Naive thymus-derived CD8-positive, alpha-beta T cell (primary cell): ENCODE measurements at places on chromosomes 5 and 9.

GRCh38 chr9:107137495-107138202, 145.4 kb upstream of the RAD23B start:
- DNase-seq = no peak

GRCh38 chr5:146313027-146313426, 25.6 kb upstream of the POU4F3 start:
- DNase-seq = no peak

DNA sequence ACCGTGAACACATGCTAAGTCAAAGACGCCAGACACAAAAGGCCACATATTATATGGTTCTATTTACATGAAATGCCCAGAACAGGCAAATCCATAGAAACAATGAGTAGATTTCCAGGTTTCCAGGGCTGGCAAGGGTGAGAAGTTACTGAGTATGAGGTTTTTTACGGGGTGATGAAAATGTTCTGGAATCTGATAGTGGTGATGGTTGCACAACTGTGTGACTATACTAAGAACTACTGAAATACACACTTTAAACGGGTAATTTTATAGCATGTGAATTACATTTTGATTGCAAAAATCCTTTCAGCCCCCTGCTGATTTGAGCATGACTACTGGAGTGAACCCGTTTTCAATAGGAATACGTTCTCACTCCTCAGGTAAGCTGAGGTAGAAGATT, 46.7 kb upstream of the TBC1D9B start:
- no peak for DNase-seq

DNA sequence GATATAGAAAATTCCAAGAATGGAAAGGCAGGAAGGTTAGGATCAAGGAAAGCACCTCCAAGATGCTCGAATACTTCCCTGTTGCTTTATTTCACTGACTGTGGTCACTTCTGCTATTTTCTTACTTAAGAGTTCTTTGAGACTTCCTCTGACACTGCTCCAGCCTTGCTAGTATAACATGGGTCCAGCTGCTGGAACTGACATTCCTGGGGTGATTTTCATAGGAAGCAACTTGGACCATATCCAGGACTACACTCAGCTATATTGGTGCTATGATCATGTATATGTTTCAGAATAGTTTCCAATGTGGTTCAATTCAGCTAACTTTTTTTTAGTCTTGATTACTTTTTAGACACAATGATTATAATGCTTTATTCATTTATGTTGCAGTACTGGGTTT, 81.6 kb upstream of the CKMT2 start:
- no peak for DNase-seq

- DNase-seq = no peak
Observed at GRCh38 chr5:52771343-52772039, 16.2 kb upstream of the ITGA1 start.

DNA sequence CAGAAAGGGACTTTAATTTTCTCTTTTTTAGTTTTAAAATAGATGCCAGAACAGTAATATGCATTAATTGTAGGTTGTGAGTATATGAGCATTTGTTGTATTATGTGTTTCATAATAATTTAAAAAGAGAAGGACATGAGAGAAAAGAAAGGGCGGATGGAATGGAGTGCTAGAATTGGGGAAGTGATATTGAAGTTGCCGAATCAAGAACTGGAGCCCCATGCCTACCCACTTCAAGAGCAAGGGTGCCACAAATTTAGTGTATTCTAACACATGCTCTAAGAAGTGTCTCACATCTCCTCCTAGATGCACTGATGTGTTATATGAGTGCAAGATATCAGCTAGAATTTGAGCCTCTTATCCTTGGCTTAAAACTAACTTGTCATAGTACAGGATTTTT, 43.6 kb upstream of the FYB1 start:
- no peak for DNase-seq

GRCh38 chr9:69667306-69667705, 4.9 kb downstream of the APBA1 start:
- DNase-seq = no peak

DNA sequence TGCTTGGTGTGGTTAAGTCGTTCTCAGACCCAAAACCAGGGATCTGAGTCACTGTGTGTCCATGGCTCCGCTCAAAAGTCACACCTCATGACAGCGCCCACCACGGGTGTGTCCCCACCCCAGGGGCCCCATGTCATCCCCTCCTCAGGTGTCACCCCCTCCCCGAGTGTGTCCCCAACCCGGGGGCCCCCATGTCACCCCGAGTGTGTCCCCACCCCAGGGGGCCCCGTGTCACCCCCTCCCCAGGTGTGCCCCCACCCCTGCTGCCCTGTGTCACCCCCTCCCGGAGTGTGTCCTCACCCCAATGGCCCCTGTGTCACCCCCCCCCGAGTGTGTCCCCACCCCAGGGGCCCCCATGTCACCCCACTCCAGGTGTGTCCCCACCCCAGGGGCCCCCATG, 5.1 kb downstream of the LRRC14B start:
- DNase-seq = no peak

DNA sequence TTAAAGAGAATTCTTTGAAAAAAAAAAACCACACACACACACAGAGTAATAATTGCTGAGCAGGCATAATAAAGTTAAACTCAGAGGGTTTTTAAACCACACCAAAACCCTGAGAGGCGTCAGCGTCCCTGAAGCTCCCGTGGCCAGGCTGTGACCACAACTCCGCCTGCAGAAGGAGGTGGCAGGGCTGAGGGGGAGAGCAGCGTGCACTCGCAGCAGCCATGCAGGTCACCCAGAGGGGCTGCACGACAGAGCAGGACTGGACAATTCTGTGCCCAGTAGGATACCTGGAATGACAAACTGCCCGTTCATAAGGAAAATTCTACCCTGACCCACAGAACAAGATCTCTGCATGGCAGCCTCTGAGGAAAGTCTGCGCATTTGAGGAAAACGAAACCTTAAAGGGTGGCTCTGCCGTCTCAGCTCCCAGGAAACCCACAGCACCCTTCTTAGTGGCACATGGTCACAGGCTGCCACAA, 44.0 kb downstream of the ROR2 start:
- DNase-seq = peak; percentile 39

- DNase-seq = no peak
Observed at GRCh38 chr5:165665735-165666400, 2160.4 kb downstream of the MAT2B start.

DNA sequence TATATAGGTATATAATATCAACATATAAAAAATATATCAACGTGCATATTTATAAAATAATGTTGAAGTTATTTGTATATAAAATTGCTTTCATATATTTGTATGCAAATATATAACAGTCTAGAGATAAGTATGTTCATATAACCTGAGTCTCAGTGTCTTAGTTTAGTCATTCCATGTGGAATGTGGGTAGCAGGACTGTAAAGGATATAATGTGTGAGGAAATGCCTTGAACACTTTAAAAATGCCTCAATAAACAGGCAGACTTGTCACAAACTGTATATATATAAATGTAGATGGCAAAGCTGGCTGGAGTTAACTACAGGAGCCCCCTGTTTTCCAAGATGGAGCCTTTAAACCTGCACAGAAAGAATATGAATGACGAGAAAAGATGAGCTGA, 48.4 kb downstream of the CCDC125 start:
- DNase-seq = no peak

DNA sequence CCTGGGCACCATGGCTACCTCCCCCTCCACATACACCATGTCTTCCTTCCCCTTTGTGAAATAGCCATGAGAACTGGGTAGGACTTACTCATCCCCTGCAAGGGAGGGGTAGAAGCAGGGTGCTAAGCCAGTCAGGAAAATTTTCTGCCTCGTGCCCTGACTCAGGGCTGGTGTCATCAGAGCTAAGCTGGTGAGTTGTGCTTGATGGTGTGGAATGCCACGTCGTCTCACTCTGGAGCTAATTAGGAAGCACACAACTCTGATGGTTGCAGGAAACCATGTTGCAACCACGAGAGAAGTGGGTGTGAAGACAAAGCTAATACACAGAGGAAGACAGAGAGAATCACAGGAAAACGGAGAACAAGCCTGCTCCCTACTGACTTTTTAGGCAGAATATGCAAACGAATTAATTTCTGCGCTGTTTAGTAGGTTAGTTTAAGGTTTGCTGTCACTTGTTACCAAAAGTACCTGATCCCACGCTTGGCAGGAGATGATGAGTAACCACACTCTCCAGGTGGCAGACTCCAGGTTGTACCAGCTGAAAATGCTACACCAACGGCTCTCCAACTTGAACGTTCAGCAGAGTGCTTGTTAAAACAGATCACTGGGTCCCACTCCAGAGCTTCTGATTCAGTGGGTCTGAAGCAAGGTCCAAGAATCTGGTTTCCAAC, 54.5 kb downstream of the STK10 start:
- DNase-seq = no peak

DNA sequence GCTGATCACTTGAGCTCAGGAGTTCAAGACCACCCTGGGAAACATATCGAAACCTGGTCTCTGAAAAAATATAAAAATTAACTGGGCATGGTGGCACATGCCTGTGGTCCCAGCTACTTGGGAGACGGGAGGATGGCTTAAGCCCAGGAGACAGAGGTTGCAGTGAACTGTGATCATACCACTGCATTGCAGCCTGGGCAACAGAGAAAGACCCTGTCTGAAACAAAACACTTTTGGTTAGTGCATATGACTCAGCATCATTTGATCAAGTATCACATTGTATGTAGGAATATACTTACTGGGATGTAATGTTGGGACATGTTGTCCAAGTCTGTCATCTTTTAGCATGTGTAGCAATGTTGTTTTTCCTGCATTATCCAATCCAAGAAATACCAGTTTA, 12.0 kb downstream of the SAR1B start:
- no peak for DNase-seq

DNA sequence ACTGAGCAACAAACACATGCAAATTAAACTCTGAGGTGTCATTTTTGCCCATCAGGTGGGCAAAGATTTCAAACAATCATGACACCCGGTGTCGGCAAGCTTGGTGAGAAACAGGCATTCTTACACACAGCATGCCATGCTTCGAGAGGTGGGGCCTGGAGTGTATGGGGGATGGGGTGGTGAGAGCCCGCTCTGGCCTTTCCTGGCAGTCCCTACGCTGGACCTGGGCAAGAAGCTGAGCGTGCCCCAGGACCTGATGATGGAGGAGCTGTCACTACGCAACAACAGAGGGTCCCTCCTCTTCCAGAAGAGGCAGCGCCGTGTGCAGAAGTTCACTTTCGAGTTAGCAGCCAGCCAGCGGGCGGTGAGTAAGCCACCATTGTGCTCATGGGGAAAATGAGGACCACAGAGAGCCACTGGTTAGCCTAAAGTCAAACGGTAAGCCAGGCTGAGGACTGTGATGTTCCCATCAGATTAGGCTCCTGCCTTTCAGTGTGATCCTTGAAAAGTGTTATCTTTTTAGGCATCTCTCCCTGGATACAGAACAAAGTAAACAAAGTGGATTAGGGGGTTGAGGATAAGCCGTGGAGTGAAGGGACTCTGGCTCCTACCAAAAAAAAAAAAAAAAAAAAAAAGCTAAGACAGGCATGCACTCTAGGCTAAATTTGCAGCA, 9.4 kb downstream of the MYOZ3 start:
- no peak for DNase-seq

GRCh38 chr5:71887680-71888079, 168.6 kb downstream of the CARTPT start:
- DNase-seq = peak; percentile 16

- DNase-seq = no peak
Observed at GRCh38 chr5:37554938-37555337, 175.8 kb downstream of the WDR70 start.

- no peak for DNase-seq
Observed at GRCh38 chr5:138950421-138951031, 75.4 kb upstream of the LRRTM2 start.

DNA sequence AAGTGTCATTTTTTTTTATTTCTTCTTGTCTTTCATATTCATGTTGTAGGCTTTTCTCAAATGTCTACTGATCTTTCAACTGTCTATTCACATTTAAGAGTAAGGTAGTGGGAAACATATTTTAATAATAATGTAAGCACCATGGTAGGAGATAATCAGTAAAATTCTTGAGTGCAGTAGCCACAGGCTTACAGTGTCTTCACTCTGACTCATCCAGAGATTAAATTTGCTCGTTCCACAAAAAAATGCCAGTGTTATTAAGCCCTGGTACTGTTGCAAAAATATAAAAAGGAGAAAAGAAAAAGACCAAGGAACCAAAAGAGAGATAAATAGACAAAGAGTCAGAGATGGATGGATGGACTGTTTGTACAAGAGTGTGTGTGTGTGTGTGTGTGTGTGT, 43.0 kb downstream of the PARP8 start:
- DNase-seq = no peak

- no peak for DNase-seq
Observed at GRCh38 chr5:59485107-59485506, 408.4 kb downstream of the PDE4D start.

GRCh38 chr5:103375863-103376591, 117.5 kb downstream of the MACIR start:
- no peak for DNase-seq

GRCh38 chr9:97907046-97907445, 15.3 kb downstream of the TRMO start:
- DNase-seq = no peak

- no peak for DNase-seq
Observed at GRCh38 chr5:112475747-112476365, 56.8 kb upstream of the EPB41L4A start.

- DNase-seq = no peak
Observed at GRCh38 chr9:6006749-6007057, 8.7 kb downstream of the RANBP6 start.

- no peak for DNase-seq
Observed at GRCh38 chr9:71098801-71099200, 22.6 kb downstream of the TRPM3 start.

- DNase-seq = no peak
Observed at GRCh38 chr5:124663101-124663506, 83.3 kb downstream of the ZNF608 start.
